ENCODE measurements at places on chromosomes 3 and 15.

DNA sequence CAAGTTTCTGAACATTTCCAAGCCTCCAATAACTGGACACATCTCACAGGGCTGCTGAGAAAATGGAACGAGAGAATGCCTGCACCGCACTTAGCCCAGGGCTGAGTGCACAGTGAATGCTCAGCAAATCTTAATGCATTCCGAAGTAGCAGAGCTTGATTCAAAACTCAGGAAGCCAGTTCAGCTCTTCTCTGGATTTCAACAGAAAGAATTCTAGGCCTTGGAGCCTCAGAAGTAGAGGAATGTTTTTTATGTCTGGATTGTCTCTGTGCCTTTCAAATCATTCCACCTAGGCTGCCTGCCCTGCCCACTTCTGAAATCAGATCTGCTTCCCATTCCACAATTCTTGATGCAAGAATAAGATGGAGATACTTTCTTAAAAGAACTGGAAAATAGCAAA lies 9.6 kb upstream of the FOXP1 start:
- no peak for DNase-seq

DNA sequence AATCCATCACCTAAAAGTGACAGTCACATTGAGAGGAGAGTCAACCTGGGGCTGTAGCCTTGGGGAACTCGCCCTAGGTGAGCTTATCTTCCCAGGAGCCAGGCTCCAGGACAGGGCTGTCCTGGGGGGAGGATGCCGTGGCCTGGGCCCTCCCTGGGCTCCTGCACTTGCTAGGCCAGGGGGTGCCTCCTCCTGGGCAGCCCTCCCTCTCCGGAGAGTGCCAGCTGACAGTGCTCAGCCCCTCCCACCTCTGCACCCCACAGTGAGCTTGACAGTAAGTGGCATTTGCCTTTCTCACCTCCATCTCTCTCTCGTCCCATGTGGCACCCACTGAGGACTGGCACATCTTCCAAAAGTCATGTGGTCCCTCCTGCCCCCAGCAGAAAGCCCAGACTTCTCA lies 19.1 kb downstream of the UROC1 start:
- no peak for DNase-seq

DNA sequence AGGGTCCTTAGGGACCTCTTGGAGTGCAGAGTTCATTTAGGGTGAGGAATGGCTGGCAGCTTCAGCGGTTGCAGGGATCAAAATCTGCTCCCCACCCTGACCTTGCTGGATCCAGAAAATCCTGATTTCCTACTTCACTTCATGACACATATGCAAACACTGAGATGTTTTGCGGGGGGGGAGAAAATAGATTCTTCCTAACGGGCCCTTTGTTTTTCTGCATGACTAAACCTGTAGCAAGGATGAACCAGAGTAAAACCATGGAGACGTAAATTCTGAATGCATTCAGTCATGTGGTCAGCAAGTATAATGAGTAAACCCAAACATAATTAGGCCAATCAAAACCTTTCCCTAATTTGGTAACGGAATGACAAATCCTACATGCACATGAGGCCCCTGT lies 20.0 kb upstream of the RBP1 start:
- no peak for DNase-seq

GRCh38 chr3:129421988-129422745 lies 6.3 kb downstream of the EFCAB12 start:
- no peak for DNase-seq

Data from D721Med (cell line).